ENCODE measurements at places on chromosomes 5 and 9.
A peak's percentile ranks its signal among the peaks of the same experiment; 100 is the strongest.

- DNase-seq = no peak
- H3K36me3 ChIP-seq = peaks cover 22% of the 10 kb centered on the region
- H3K4me3 ChIP-seq = no peak overlapping the region
- H3K4me1 ChIP-seq = peaks cover 6% of the 10 kb centered on the region
- peak overlapping the region; percentile 16 for H3K27ac ChIP-seq
Measured at GRCh38 chr9:135858491-135859185, 48.7 kb downstream of the CAMSAP1 start.

DNA sequence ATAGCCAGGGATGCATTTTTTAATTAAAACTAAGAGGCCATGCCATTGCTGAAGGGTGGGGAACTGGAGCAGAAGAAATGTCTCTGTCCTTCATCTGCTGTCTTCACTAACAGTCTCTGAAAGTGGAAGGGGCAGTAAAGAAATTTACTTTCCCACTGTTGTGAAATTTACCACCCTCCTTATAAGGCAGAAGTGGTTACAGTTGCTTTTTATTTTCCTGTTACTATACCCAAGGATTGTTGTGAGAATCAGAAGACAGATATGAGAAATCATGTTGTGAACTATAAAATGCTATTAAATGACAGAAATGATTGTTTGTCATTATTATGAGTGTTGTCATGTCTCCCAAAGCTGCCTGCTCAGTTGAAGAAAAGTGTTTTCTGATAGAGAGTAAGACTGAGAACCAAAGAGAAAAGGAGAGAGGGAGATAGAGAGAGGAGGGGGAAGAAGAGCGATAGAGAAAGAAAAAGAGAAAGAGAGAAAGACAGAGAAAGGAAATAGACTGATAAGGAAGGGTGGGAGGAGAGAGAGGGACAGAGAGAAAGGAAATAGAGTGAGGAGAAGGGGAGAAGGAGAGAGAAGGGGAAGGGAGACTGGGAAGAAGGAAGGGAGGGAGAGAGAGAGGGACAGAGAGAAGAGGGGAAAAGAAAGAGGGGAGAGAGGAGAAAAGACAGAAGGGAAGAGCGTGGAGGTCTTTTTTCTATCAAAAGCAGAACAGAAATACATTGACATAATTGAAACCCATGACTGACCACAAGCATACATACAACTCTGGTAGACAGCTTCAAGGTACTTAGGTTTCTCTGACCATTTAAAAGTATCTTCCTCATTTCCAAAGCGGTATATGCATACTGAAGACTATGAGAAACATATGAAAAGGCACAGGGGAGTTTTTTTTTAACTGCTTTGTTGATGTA lies 22.5 kb downstream of the SEC61B start:
- peak overlapping the region; percentile 83 for H3K27ac ChIP-seq
- H3K27me3 ChIP-seq = no peaks in the 10 kb centered on the region
- peaks cover 2% of the 10 kb centered on the region for H3K36me3 ChIP-seq
- no peak for DNase-seq
- H3K4me3 ChIP-seq = peak overlapping the region; percentile 2
- H3K4me1 ChIP-seq = peaks cover 8% of the 10 kb centered on the region

DNA sequence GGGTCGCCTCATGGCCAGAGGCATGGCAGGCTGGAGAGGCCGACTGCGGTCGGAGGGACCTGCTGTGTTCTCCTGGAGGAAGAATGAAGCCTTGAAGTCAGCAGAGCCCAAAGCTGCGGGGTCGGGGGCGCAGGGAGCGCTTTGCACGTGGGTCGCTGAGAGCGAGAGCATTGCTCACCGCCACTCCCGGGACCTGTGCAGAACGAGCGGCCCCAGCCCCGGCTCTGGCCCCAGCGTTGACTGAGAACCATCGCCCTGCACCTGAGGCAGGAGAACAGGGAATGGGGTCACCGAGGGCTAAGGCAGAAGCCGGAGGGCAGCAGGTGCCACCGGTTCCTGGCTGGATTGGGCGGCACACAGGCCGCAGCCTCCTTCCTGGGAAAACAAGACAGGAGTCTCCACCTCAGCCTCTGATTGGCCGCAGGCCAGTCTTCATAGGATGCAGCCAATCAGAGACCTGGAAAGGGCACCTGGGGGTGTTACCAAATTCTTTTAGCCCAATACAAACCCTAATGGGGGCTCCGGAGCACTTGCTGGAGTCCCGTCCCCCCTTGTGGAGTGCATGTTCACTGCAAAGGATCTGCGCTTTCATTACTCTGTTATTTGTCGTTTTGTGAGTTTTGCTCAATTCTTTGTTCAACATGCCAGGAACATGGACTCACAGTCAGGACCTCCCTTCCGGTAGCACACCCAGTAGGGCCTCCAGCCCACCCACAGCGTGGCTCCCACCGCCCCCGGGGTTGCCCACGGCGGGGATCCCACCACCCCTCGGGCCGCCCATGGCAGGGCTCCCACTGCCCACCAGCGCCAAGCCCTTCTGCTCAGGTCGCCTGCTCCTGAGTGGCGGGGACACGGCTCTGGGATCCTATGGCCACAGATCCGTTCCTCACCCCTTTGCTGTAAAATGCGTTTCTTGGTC lies 24.7 kb upstream of the SLC6A19 start:
- no peak overlapping the region for H3K27ac ChIP-seq
- peaks cover 6% of the 10 kb centered on the region for H3K27me3 ChIP-seq
- DNase-seq = no peak

DNA sequence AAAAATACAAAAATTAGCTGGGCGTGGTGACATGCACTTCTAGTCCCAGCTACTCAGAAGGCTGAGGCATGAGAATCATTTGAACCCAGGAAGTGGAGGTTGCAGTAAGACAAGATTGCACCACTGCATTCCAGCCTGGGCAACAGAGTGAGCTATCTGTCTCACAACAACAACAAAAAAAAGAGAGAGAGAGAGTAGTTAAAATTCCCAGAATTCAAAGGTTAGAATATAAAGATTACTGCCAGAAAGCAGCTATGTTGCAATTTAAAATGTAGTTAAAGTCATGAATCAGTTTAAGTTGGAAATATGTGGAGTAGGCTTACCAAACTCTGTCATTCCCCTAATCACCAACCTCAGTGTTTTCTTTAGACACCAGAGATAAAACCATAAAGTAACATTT lies 58.7 kb upstream of the SUSD1 start:
- no peaks in the 10 kb centered on the region for H3K4me1 ChIP-seq
- no peaks in the 10 kb centered on the region for H3K27me3 ChIP-seq
- no peak overlapping the region for H3K4me3 ChIP-seq
- no peak overlapping the region for H3K27ac ChIP-seq
- no peak for DNase-seq

DNA sequence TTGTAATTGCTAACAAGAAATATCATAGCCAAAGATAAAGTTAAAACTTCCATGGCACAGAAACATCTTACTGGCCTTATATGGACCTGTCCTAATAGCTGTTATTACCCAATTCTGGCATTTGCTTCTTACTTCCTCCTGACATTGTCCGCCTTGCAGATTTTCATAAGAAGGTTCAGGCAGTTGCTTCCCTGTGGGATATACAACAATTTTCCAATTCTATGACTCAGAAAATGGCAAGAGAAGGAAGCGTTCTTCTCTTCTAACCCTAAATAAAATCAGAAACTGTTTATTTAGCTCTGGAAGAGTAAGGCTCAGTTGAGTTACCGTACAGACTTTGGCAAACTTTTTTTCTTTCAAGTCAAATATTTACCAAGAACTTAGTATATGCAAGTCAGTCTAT lies 1.7 kb downstream of the PRKAA1 start:
- no peaks in the 10 kb centered on the region for H3K27me3 ChIP-seq
- DNase-seq = no peak
- H3K36me3 ChIP-seq = peaks cover 3% of the 10 kb centered on the region
- peaks cover 32% of the 10 kb centered on the region for H3K4me1 ChIP-seq
- H3K4me3 ChIP-seq = peak overlapping the region; percentile 32

GRCh38 chr5:138716456-138716924 lies 36.7 kb upstream of the CTNNA1 start:
- H3K27ac ChIP-seq = no peak overlapping the region
- H3K27me3 ChIP-seq = peaks cover 3% of the 10 kb centered on the region
- DNase-seq = no peak

- peaks cover 28% of the 10 kb centered on the region for H3K27me3 ChIP-seq
- H3K27ac ChIP-seq = no peak overlapping the region
- H3K4me3 ChIP-seq = no peak overlapping the region
- no peak for DNase-seq
- H3K4me1 ChIP-seq = peaks cover 5% of the 10 kb centered on the region
- H3K36me3 ChIP-seq = no peaks in the 10 kb centered on the region
Measured at GRCh38 chr5:38448568-38449350, 107.7 kb downstream of the LIFR start.

GRCh38 chr5:132640613-132641012 lies 17.4 kb upstream of the IL13 start:
- no peaks in the 10 kb centered on the region for H3K4me1 ChIP-seq
- no peak overlapping the region for H3K27ac ChIP-seq
- H3K4me3 ChIP-seq = no peak overlapping the region
- H3K36me3 ChIP-seq = peaks cover 33% of the 10 kb centered on the region
- H3K27me3 ChIP-seq = no peaks in the 10 kb centered on the region

DNA sequence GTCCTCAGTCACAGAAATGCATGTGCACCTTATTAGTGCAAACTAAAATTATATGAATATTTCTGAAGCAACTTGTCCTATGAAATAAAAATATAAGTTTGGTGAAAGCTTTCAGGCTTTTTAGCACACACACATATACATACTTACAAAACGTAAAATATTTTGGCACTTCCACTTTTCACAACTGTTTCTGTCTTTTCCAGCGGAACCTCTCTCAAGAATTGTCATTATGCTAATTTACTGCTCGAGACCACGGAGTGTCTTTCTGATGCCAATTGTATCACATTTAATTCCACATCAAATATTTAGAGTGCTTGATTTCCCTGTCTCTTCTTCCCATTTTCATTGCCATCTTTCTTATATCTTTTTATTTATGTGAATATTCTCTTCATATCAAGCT lies 100.4 kb downstream of the MEF2C start:
- H3K27me3 ChIP-seq = no peaks in the 10 kb centered on the region
- DNase-seq = no peak
- peak overlapping the region; percentile 52 for H3K27ac ChIP-seq
- H3K4me3 ChIP-seq = no peak overlapping the region
